Naive B cell (primary cell): ENCODE measurements at places on chromosomes 2 and 18. TPM values are rescaled to one million over a fixed set of nuclear protein-coding genes. Genes with fewer than 3 reads are reported as not detected.

GRCh38 chr2:44083054-44083453, 85.6 kb upstream of the PPM1B start:
- DNase-seq = no peak

- DNase-seq = no peak
These were observed 1328.9 kb upstream of the TMEFF2 start for GRCh38 chr2:193523662-193524061.

Gene ACTG2
- not detected for polyA plus RNA-seq

Gene IGFBP5
- polyA plus RNA-seq = not detected

Gene OXER1
- polyA plus RNA-seq = not detected

Gene KCNJ13
- 0.27 TPM for polyA plus RNA-seq

DNA sequence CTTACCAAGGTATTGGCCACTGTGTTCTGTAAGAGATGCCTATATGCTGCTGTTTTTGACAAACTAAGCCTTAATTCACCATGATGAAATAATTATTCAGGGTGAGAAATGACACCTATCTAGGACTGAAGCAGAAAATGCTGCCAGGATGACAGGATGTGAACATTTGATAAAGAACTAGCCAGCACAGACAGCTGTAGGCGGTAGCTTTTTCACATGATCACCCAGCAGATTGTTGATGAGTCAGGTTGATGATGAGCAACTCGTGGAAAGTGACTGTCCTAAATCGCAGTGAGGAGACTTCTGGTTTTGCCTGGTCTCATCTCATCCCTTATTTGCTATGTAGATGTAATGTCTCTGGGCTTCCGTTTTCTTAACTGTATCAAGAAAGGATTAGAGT, 144.1 kb downstream of the PRPF40A start:
- no peak for DNase-seq

Gene NOSTRIN
- polyA plus RNA-seq = not detected

DNA sequence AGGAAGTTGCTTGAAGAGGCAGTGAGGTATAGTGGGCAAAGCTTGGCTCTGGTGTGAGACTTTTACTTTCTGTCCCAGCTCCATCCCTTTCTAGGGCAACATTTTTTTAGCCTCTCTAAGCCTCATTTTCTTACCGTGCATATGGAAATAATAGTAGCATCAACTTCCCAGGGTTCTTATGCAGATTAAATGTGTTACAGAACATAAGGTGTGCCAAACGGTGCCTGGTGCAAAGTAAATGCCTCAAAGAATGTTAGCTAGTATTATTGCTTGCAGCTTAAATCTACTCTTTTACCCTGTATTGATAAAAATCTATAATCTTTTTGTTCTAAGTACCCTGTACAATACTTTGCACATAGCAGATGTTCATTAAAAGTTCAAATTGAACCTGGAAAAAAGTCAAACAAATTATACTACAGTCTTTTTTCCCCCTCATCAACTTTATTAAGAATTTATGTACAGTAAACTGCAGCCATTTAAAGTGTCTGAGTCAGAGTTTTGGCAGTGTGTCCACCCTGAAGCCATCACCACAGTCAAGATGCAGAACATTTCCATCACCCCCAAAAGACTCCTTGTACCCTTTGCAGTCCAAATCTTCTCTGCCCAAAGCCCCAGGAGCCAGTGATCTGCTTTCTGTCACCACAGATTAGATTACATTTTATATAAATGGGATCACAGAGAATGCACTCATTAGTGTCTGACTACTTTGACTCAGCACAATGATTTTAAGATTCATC, 10.6 kb downstream of the MAPRE2 start:
- no peak for DNase-seq
